CD4-positive, alpha-beta T cell treated with Interleukin-17A for 1 hour (primary cell): ENCODE measurements at places on chromosomes 7 and 10.

- no peak for DNase-seq
These were observed 126.0 kb downstream of the PARD3 start for GRCh38 chr10:34689053-34689452.

DNA sequence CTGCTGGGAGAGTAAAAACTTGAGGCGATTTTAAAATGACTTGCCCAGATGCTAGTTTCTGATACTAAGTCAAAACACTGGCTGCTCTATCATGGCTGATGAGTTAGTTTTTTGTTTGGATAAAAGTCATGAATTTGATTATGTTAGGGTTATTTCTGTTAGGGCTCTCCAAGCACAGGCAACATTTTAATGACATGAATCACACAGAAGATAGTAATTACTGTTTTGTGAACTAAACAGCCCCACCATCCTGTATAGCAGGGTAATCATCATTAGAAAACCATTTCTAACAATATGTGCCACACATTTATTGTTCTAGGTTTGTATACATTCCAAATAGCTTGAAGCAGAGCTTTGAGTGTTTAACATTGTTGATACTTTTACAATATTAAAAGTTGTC, 750.3 kb downstream of the ANKRD7 start:
- DNase-seq = no peak

DNA sequence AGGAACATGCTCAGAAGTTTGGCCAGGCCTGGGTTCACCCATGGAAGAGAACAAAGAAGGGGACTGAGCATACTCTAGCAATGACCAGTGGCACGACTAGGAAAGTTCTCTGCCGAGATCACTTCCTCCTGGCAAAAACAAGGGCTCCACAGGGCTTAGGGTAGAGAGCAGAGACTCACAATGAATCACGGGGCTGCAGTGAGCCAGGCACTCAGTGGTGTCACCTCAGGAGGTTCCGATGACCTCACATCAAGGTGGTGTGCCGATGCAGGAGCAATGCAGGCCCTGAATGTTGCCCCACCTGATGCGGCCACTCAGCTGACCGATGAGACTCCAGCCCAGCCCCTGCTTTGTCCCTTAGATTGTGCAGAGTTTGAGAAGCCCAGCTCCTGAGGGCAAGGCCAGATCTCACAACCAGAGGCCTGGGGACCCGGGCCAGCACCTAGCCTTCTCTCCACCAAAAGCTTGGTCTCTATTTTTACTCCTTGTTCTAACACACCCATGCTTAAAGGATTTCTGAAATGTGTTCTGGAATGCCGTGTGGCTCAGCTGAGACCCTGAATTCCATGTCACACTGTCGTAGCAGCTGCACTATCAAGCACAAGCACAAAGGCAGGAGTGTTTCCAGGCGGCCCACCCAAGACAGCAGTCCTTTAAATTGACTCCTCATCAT, 60.9 kb downstream of the COBL start:
- no peak for DNase-seq

DNA sequence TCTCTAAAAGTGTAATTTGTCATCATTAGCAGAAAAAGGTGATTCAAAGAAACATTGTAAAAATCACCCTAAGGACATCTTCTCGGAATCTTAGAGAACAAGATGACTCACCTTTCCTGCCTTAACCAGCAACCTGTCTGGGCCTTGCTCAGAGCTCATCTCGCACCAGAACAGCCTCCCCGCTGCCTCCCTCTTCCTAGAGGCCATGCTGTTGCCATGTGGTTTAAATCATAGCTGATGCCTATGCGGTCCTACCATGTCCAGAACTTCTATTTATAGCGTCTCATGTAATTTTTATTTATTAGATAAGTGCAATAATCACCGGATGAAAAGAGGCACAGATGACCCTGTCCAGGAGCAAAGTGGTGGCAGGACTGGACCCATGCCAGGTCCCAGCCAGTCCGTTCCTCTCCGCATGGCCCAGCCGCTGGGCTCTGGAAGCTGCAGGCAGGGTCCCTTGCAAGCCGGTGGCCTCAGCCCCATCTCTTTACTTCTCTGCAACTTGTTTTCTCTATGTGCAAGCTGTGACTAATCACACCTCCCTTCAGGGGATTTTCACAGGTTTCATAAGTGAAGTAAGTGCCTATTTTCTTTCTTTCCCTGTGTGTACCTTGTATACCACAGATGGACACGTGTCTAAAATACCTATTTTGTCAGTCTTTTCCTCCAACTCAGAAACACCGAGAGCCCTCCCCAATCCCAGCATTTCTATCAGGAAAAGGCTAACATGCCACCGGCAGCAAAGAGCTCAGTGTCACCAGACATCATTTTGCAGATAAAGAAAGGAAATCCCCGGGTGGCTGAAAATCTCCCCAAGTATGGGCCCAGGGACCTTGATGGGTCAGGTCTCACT, 27.1 kb downstream of the KLF6 start:
- peak; percentile 78 for DNase-seq

GRCh38 chr10:42755028-42755451, 27.6 kb upstream of the BMS1 start:
- DNase-seq = no peak
